SIG-M5 (cell line): ENCODE measurements at places on chromosomes 12 and 14.
A peak's percentile ranks its signal among the peaks of the same experiment; 100 is the strongest.

GRCh38 chr12:286531-287300 lies 24.1 kb upstream of the SLC6A13 start:
- no peak for DNase-seq

DNA sequence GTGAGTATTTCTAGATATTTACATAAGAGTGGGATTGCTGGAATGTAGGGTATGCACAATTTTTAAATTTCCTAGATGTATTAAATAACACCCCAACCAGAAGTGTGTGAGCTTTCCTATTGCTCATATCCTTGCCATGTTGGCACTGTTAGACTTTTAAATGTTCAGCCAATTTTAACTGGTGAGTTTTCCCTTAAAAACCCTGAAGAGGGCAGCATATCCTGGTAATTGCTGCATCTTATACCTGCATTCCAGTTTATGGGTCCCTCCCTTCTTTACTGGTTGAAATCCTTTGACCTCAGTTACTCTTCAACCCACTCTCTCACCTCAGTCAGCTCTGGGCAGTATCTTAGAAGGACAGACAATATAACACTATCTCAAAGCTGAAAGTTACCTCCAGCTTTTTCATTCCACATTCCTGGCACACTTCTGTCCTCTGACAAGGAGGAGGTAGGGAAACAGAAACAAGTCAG lies 270.6 kb downstream of the PAWR start:
- no peak for DNase-seq

- DNase-seq, result no peak
Observed at GRCh38 chr14:20583908-20584307, 3.9 kb downstream of the RNASE11 start.

DNA sequence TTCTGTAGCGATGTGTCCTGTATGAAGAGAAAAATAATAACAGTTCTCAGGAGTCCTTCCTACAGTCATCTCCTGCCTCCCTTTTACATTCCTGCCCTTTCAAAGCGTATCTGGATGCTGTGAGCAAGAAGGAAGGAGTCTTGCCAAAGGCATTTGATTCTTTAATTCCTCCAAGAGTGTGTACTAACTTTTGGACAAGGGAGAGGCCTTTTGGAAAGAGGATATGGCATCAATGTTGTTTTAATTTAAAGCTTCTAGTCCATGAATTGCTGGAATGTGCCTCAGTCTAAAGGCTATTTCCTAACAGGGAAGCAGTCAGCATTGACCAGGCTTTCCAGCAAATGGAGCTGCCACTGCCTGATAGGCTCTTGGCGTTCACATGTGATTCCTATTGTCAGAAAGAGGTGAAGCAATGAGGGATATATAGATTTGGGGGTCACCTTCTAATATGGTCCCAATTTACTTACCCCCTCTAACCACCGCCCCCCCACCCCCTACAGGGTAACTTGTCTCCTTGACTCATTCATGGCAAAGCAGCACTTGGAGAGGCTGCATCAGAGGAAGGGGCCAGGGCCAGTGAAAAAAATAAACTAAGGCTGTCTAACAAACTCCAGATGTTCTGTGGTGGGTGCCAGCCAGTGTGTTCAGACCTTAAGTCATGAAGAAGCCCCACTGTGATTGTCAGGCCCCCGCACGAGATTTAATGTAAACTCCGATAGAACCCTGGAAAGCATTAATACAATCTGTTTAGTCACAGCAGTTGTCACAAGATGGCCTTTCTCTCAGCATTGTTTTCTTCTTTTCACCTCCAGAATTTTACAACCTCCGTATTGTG lies 220.3 kb downstream of the FBXL14 start:
- DNase-seq, result no peak

DNA sequence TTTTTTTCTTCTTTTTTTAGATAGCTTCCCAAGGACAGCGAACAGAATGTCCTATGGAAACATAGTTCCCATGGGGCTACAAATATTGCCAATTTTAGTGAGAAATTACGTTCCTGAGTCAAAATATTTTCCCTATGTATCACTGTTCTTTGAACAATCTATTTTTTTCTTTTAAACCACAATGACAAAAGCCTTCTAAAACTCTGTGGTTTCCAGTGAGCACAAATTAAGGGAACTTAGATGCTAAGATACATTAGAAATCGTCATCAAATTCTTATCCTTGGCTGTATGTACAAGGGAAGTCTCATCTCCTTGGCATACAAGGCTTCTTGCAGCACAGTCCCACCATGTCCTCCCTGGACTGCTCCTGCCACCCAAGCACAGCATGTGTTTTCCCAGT lies 17.9 kb downstream of the CPM start:
- no peak for DNase-seq

DNA sequence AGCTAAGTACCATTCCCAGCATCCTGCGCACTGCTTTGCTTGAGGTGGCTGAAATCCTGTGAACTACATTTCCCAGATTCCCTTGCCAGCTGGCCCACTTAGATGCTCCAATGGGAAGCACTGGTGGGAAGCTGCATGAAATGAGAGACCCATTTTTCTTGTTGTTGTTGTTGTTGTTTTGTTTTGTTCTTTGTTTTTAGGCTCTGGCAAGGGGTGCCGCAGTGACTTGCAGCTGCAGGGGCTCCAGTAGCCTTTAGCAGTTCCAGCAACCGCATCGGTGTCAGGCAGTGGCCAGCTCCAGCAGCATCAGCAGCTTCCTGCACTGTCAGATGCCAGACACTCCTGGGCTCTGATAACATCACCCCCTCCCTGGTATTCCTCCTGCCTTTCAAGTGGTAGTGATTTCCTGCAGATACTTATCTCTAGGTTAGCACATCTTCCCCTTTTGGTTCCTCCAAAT lies 8.8 kb upstream of the EGLN3 start:
- DNase-seq, result no peak

GRCh38 chr12:45426294-45426693 lies 210.4 kb downstream of the ANO6 start:
- DNase-seq, result no peak

GRCh38 chr12:68491204-68491960 lies 119.3 kb upstream of the RAP1B start:
- DNase-seq, result no peak

GRCh38 chr14:68076451-68076850 lies 256.9 kb downstream of the RAD51B start:
- DNase-seq, result no peak

DNA sequence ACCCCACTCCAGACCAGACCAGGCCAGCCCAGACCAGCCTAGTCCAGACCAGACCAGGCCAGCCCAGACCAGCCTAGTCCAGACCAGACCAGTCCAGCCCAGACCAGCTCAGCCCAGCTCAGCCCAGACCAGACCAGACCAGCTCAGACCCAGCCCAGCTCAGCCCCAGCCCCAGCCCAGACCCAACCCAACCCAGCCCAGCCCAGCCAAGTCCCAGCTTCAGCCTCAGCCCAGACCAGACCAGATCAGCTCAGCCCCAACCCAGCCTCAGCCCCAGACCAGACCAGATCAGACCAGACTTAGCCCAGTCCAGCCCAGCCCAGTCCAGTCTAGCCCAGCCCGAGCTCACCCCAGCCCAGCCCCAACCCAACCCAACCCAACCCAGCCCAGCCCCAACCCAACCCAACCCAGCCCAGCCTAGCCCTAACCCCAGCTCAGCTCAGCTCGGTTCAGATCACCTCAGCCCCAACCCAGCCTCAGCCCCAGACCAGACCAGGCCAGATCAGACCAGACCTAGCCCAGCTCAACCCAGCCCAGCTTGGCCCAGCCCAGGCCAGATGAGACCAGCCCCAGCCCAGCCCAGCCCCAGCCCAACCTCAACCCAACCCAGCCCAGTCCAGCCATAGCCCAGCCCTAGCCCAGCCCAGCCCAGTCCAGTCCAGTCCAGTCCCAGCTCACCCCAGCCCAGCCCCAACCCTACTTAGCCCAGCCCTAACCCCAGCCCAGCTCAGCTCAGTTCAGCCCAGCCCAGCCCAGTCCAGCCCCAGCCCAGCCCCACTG lies 204.7 kb downstream of the BCL11B start:
- no peak for DNase-seq

GRCh38 chr12:131928080-131928710 lies 881 bp upstream of the PUS1 start:
- DNase-seq, result no peak

DNA sequence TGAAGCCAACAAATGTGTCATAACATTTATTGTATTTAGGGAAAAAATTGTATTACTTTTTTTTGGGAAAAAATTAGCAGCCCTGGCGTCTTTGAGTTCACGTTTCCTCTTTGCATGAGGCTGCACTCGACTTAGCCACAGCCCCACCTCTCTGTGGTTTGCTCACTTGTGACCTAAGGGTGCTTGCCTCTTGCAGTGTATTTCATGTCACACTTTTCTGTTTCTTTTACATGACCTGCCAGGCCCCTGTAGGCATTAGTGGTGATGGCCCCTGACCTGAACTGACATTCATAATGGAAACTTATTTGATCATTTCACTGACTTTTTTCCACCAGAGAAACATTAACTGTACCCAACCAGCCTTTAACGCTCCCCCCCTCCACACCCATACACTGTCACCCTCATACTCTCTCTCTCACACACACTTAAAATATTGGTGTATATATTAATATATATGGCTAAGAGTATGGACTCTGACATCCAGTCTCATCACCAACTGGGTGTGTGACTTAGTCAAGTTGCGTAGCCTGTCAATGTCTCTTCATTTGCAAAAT lies 122.9 kb downstream of the PRKCH start:
- DNase-seq, result no peak

GRCh38 chr12:21788089-21788983 lies 13.8 kb upstream of the KCNJ8 start:
- no peak for DNase-seq

DNA sequence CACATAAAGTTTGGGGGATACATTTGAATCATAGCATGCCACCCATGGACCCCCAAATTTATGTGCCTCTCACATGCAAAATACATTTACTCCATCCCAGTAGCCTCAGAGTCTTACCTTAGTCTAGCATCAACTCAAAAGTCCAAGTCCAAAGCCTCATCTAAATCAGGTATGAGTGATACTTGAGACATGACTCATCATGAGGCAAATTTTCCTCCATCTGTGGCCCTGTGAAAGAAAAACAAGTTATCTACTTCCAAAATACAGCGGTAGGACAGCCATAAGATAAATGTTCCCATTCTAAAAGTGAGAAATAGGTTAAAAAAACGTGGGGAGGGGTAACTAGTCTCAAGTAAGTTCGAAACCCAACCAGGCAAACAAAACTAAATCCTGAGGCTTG lies 444.2 kb downstream of the SNAPC1 start:
- DNase-seq, result no peak

GRCh38 chr14:20667957-20668356 lies 16.4 kb upstream of the RNASE4 start:
- no peak for DNase-seq

DNA sequence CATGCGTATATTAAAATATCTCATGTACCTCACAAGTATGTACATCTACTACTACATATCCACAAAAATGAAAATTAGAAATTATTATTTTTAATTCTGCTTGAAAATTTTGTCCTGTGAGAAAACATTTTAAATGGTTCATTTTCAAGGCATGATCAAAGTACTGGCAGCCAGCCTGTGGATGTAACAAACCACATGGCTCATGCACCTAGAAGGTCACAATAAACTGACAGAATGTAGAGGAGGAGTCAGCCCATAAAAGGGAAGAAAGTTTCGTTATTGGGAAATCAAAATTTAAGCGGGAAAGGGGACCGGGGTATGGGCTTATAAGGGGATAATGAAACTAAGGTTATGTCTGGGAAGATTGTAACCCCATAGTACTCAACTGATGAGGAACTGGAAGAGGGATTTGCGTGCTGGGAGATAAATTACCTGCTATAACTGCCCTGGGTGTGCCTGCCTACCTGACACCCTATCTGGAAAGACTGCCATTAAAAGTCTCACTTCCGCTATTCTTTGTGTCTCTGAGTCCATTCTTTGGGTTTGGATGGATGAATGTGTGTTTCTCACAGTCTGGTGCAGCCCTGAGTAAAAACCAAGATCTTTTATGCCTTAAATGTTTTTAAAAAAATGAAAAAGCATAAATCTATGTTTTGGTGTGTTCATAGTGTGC lies 62.2 kb upstream of the PCED1B start:
- no peak for DNase-seq

- DNase-seq, result no peak
Observed at GRCh38 chr12:100573292-100574186, at the start of gene GAS2L3. TSS of gene GAS2L3 (plus strand) at chr12:100573684. CDS start at chr12:100594905, 21,221 bp downstream.

DNA sequence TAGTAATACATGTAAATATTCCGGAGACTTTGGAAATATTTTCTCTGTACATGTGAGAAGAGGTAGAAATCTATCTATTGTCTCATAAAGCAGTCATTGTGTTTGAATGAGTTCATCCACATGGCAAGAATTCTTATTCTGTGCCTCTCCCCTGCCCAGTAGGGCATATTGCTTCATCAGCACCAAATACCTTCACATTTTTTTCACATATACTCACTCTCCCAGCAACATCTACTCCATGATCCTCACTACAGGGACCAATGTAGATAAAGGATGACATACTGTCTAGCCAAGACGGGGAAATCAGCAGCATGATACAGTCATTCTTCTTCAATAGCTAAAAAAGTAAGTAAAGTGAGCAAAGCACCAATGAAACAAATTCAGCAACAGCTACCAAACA lies 1.3 kb upstream of the TAS2R14 start:
- DNase-seq, result no peak

GRCh38 chr12:9971181-9971580 lies at the start of gene CLEC12A:
TSS of gene CLEC12A (plus strand) at chr12:9971409. CDS start at chr12:9971597, 188 bp downstream.
- peak; percentile 51 for DNase-seq

DNA sequence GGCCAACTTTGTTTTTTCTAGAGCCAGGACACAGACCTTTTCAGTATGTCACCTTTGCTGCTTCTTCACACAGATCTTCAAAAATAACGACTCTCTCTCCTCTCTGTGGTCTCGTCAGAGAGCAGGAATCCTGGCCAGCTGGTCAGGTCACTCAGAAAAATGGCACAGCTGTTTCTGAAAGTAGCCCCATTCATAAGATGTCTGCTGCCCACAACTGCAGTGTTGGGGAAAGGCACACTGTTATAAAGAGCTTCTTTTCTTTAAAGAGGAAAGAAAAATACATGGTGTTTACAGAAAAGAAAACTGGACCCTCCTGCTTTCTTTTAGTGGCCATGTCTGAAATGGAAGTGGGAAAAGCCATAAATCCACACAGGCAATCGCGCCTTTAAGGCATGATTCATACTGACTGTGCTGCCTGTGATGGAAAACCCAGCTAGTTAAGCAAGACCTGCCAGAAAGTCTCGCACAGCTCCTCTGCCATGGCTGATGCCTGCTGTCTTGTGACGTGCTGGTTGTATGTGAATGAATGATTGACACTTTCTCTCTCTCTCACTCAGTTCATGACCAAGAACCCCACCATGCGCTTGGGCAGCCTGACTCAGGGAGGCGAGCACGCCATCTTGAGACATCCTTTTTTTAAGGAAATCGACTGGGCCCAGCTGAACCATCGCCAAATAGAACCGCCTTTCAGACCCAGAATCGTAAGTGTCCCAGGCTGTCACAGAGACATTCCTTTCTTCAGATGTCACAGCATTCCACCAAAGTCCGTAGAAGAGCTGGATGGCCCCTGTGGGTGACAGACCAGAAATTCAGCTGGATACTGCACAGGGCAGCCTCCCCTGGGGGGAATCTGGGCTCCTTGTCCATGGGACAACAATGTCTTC lies 147.9 kb upstream of the HIF1A start:
- no peak for DNase-seq

GRCh38 chr14:29687866-29688265 lies 239.8 kb downstream of the PRKD1 start:
- no peak for DNase-seq

- no peak for DNase-seq
Observed at GRCh38 chr12:9869307-9870161, at the start of gene CLEC2B. TSS of gene CLEC2B (minus strand) at chr12:9869354.
